Stimulated activated CD8-positive, alpha-beta memory T cell treated with anti-CD3 and anti-CD28 coated beads, Interleukin-12 subunit alpha, Interleukin-12 subunit beta, amount 100 ng/mL, for 1 hour (primary cell): ENCODE measurements at places on chromosomes 16 and 17.

GRCh38 chr16:84082835-84083569 is 33.7 kb downstream of the MBTPS1 start:
- DNase-seq = no peak

DNA sequence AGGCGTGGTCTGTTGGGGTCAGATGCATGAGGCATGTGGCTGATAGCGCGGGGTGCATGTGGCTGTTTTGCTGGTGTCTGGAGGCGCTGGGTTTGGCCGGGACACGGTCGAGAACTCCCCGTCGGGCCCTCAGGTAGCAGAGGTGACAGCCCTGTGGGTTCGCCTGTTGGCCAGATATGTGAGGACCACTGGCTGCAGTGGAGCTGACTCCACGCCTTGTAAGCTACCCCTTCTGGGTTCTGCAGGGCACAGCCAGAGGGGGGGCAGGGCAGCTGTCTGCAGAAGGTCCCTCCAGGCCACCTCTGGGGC is 38.5 kb downstream of the SOX8 start:
- no peak for DNase-seq

- DNase-seq = no peak
Measured at GRCh38 chr17:6303664-6304063, 131.3 kb downstream of the AIPL1 start.

DNA sequence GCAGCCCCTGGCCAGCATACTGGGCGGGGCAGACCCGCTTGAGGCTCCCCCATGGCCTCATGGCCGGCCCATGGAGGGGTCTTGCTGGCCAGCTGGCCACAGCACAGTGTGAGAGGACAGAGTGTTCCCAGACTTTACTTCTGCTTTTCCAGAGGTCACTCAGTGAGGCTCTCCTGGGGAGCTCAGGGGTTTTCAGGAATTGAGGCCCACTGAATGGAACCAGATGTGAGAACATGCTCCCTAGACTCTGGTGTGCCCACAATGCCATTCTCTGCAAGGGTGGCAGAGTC is 21.2 kb downstream of the ATP6V0D1 start:
- DNase-seq = no peak

DNA sequence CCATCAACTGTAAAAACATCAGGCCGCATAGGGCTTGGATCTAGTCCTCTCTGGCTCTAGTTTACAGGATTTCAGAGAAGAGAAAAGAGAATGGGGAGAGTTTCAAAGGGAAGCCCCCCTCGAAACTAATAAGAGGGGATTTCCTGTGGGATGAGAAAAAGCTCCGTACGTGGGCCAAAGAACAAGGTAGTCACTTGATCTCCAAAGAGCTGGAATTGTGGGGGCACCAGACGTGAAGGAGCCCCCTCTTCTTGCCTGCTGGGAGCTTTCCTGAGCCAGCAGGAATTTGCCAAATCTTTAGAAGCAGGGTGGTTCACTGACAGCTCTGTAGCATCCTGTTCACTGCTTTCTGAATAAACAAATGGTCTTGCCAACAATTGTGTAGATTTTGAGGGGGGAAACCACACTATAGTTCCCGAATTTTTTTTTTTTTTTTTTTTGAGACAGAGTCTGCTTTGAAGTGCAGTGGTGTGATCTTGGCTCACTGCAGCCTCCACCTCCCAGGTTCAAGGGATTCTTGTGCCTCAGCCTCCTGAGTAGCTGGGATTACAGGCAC is 7.0 kb upstream of the TMIGD1 start:
- DNase-seq = no peak
